Aorta (tissue), 5 donors: ENCODE measurements at places on chromosomes 1 and 21.

DNA sequence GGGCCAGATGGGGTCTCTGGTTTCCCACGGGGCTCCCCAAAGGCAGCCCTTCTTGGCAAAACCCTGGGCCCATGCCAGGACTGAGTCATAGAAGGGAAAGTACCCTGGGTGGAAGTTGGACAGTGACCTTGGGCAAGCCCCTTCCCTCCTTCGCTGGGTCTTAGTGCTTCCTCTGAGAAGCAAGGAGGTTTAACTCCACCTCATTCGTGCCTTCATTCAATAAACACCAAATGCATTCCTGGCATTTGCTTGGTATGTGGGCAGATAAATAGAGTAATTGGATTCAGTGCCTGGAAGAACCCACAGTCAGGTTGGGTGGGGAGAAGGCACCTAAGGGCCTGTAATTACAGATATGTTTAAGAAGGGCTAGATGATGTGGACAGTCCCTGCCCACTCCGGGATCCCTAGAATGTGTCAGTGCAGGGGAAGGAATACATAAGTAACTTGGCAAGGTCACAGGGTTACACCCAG lies 36.3 kb upstream of the CITED4 start:
- no peak for DNase-seq

DNA sequence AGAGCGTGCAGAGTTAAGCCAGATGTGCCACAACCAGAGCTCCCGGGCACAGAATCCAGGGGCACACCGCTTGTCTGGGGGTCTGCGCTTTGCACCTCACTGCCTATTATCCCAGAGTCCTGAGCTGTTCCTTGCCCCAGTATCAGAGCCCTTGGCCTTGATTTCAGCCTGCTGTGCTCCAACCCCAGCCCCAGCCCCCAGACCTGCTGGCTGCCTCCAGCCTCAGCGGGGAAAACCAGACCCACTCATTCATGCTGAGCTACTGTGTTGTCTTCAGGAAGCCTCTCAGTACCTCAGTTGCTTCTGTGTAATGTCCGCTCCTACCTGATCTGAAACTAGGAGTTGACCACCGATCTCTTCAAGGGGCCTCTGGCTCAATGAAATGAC lies 1.1 kb downstream of the IKBKE start:
- DNase-seq: no peak

GRCh38 chr1:231192620-231193163 lies 30.8 kb downstream of the TRIM67 start:
- DNase-seq: no peak

GRCh38 chr21:46393941-46394594 lies 64.6 kb upstream of the DIP2A start:
- DNase-seq: peak; percentile 50

DNA sequence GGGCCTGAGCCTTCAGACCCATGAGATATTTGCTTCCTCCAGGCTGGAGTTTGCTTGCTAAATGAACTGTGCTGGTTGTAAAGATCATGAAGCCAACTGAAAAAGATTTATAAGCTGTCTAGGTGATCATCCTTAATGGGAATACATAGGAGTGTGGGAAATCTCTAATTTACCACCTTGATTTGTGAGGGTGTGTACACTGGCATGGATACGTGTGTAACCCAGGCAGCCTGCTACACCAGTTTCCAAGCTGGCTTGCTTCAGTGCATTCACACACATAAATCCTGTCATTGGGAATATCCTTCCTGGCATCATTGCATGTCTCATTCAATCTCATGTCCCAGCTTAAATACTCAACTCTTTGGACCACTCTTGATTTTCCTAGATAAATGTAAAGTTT lies 57.6 kb upstream of the GNG12 start:
- no peak for DNase-seq

- peak; percentile 75 for DNase-seq
These were observed 29.9 kb upstream of the TMEM61 start for GRCh38 chr1:54950369-54951163.
